ENCODE measurements at places on chromosomes 7 and 10.

DNA sequence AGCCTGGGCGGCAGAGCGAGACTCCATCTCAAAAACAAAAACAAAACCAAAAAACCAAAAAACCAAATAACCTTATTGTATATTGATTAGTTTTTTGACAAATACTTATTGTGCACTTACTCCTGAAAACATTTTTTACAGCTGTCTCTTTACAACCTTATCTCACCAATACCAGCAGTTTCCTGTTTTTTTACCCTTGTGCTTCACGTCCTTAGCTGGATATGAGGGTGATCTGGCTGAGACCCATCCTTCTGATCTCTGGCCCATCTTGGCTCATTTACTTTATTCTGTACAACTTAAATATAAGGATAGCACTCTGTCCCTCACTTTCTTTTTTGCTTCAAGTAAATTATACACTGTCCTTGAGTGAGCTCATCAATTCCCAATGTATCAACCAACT is 104.6 kb upstream of the DNAJB12 start:
- DNase-seq, result no peak

- DNase-seq, result no peak
Measured at GRCh38 chr7:28202222-28202621, 21.6 kb upstream of the JAZF1 start.

- no peak for DNase-seq
Measured at GRCh38 chr7:90453931-90454330, 15.5 kb upstream of the PTTG1IP2 start.

DNA sequence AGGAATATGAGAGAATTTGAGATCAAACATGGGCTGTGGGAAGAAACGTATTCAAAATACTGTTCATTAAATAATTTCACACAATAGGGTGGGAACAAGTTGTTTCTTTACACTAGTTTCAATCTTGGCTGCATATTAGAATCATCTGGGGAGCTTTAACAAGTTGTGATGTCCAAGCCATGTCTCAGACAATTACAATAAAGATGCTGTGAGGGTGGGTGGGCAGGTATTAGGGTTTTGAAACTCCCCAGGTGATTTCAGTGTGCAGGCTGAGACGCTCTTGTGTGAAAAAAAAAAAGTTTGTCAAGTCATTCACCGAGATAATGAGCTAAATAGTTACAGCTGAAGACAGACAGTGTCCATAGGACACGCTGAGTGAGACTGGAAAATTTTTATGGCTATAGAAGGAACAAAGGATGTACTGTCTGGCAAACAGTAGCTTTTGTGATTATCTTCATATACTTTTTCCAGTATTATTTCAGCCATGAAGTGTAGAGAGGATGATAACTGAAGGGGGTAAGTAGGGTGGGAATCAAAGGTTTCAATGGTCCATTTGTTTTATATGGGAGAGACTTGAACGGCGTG is 12.6 kb upstream of the LAMB4 start:
- no peak for DNase-seq

- no peak for DNase-seq
Measured at GRCh38 chr7:81138870-81139269, 220.0 kb upstream of the SEMA3C start.

- DNase-seq, result no peak
Measured at GRCh38 chr7:77765481-77765880, 32.8 kb downstream of the TMEM60 start.

DNA sequence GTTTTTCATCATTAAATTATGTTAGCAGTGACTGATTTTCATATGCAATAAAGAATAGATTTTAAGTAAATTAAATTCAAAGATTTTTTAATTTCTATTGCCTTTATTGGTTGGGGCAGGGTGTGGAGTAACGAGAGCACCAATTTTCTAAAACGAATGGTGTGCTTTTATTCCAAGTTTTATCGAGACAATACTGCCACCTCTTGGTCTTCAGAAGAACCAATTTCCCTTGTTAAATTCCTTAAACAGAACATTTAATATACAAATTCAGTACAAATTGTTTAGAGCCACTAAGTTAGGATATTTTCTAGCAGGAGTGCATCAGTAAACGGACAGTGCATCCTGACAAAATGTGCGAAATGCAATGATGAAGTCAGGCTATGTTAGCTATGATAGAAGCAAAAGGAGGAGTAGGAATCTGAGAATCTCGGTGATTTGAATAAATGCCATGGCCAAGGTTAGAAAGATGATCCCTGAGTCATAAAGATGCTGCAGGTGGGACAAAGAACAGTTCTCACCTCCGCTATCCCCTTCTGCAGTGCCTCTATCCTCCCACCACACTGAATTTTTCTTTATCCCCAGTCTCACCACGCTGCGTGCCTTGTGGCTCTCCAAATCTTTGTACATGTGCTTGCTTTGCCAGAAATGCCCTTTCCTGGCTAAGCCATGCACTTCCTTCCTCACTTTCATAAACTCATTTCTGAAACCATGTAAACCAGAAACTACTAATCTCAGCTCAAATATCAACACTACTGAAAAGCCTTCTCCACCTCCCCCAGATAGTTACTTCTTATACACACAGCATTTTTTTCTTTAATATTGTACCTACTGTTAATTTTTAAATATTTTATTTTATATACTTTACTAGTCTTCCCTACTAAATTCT is 31.9 kb upstream of the AGBL3 start:
- DNase-seq, result no peak

DNA sequence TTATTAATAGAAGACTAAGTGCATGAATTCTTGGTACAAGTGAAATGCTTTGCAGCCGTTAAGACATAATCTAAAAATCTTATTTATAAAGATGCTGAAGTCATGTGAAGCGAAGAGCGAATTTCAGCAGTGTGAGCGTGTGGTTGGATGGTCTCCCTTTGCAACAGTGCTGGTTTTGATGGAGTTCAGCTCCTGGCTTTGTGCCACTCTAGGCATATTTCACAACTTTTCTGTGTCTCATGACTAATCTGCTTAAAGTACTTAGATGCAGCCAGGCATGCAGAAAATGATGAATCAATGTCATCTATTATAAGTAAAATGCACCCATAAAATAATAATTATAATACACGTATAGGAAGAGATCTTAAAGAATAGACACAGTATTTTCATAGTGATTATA is 107.2 kb upstream of the TCERG1L start:
- no peak for DNase-seq

- no peak for DNase-seq
Measured at GRCh38 chr10:3420527-3421469, 248.2 kb upstream of the PITRM1 start.

DNA sequence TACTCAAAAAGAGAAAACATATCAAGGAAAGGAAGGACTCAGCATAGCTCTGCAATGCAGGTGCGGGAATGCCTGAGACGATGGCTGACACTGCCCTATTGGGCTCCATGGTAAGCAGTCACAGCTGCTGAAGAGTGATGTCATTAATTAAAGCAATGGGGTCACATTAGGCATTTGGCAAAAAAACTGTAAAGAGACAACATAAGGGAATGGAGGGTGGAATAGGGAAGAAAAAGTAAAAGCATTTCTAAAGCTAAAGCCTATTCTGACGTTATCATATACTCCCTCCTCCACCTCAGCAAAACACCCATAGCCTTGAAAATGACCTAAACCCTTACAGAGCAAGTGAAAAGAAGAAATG is 38.5 kb upstream of the SPOCK2 start:
- no peak for DNase-seq

- no peak for DNase-seq
Measured at GRCh38 chr10:125079091-125079600, 81.2 kb downstream of the CTBP2 start.
